ENCODE measurements at places on chromosomes 12 and 14.

DNA sequence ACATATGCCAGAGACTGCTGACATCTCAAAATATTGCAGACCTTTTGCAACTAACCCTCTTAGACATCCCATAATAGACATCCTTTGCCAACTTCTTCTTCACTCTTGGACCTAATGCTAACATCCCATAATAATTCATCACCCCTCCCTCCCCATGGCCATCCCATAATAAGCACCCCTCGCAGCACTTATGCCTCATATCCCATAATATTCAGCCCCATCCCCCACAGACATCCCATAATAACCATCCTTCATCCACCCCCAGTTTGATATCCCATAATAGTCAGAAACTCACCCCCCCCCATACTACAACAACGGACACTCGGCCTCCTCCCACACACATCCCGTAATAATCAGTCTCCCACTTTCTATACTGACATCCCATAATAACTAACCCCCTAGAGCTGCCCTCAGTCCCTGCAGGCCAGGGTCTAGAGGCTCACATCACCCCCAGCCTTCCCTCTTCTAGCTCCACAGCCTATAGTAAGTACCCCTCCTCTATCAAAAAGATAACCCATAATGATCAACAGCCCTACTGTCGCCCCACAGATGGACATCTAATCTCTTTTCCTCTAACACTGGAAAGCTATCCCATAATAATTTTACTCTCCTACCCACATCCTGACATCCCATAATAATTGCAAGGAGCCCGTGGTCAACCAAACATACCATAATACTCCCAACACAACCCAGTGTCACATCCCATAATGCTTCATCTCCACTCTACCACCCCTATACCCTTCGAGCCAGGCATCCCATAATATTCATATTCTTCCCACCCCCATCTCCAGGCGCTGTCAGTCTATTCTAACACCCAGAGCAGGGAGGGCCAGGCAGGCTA lies 792 bp upstream of the CHD4 start:
- no peak for DNase-seq

GRCh38 chr14:95507174-95507573 lies 9.3 kb downstream of the SYNE3 start:
- DNase-seq, result peak; percentile 88

- no peak for DNase-seq
Observed at GRCh38 chr12:132500142-132500855, 10.3 kb downstream of the FBRSL1 start.

GRCh38 chr14:55715889-55716288 lies 135.9 kb downstream of the KTN1 start:
- DNase-seq, result no peak

DNA sequence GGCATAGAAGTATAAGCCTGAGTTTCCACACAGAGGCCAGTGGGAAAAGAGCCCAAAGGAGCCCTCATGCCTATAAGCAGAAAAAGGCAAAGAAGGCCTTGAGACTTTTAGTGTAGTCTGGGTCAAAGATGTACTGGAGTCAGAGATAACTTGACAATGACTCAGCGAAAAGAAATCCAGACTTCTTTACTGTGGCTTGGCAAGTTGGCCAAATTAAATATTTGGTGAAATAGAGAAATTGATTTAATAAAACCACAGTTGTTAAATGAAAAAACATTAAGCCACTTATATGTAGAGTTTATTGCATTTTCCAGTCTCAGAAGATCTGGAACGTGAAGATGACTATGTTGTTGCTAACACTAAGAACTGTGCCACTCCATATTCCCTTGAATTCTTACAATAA lies 105.1 kb downstream of the TMTC3 start:
- DNase-seq, result no peak

GRCh38 chr12:54285150-54286041 lies 4.9 kb downstream of the HNRNPA1 start:
- no peak for DNase-seq

GRCh38 chr14:100804138-100804537 lies 21.8 kb upstream of the MEG3 start:
- no peak for DNase-seq

GRCh38 chr14:35632271-35632670 lies 98.3 kb downstream of the INSM2 start:
- no peak for DNase-seq

GRCh38 chr14:71115306-71115705 lies 208.0 kb downstream of the PCNX1 start:
- no peak for DNase-seq

- no peak for DNase-seq
Observed at GRCh38 chr14:50002926-50003212, 110.0 kb downstream of the ARF6 start.

- DNase-seq, result no peak
Observed at GRCh38 chr14:77007183-77007974, 21.1 kb downstream of the IRF2BPL start.

- no peak for DNase-seq
Observed at GRCh38 chr14:52079239-52079959, 10.5 kb upstream of the NID2 start.

GRCh38 chr12:26632756-26633155 lies 200.2 kb downstream of the ITPR2 start:
- DNase-seq, result no peak

DNA sequence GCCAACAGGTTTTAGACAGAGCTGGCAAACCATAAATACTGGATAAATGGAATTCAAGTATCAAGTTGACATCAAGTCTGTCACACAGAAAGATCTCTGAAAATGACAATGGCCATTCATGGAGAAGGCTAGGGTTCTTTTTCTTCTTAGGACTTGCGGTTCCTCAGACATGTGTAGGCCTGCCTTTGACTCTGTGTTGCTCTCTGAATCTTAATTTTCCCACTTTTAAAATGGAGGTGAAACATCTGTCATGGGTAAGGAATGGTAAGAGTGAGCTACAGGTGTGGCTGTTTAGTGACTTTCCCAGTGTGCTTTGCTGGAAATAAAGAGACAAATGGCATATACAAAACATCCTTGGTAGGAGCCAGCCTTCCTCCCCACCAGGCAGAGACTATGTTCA lies 79.2 kb downstream of the PTCSC3 start:
- DNase-seq, result no peak

DNA sequence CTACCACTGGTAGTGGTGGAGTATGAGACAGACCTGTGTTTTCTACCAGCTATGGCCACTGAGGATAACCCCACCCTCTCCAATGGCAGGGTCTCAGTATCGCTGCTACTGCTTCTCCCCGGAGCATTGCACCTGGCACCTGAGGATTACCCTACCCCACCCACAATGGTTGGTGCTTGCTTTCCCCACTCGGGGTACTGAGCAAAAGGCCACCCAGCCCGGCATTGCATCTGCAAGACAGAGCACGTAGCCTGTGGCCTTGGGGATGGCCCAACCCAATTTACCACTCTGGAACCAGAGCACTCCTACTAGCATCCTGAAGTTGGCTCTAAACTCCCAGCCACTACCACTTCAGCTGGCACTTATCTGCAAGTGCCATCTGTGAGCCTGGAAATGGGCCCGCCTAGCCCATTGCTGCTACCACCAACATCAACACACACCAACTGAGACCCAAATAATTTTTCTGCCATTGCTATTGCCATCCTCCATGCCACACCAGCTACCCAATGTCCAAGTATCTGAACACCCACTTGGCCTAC lies 145.7 kb downstream of the CNTN1 start:
- no peak for DNase-seq

- DNase-seq, result no peak
Observed at GRCh38 chr12:9388379-9388778, 180.2 kb upstream of the PZP start.

- no peak for DNase-seq
Observed at GRCh38 chr12:99709619-99710018, 62.1 kb downstream of the GARIN6 start.

GRCh38 chr12:116381744-116382685 lies 104.5 kb upstream of the MED13L start:
- no peak for DNase-seq

DNA sequence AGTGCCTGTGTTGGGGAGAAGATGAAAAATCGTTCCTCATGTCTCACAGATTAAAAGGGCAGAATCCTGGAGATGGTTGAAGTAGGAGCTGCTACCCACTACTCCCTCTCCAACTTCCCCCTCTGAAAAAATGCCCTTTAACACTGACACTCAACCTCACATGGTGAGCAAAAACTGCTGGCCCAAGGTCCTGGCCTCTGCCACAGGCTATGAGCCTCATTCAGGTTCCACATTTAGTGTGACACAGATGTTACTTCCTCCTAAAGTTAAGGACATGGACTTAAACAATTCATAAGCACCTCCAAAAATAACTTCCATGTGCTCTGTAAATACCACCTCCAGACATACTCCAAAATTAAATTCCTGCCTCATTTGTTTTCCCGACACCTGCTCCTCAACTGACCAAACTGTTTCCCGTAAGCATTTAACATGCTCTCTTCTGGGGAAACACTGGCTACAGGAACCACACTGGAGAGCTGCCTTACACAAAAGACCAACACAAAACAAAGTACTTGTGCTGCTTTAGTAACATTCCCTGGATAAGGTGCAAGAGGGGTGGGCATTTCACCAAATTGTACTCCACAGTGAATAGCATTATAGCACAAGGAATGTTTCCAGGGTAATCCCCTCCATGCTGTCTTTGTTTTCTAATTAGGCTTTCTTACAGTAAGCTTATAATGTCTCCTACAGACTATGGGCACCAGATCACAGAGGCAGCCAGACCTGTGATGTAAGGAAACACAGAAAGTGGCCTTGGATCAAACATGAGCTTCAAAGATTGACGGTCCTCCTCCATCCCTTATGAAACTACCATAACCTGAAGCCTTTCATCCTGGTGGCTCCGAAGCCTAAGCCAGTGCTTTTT lies 57.0 kb downstream of the PHLDA1 start:
- no peak for DNase-seq

- DNase-seq, result no peak
Observed at GRCh38 chr14:36452860-36453259, 67.2 kb downstream of the NKX2-1 start.

GRCh38 chr14:49915085-49915484 lies 22.2 kb downstream of the ARF6 start:
- no peak for DNase-seq

DNA sequence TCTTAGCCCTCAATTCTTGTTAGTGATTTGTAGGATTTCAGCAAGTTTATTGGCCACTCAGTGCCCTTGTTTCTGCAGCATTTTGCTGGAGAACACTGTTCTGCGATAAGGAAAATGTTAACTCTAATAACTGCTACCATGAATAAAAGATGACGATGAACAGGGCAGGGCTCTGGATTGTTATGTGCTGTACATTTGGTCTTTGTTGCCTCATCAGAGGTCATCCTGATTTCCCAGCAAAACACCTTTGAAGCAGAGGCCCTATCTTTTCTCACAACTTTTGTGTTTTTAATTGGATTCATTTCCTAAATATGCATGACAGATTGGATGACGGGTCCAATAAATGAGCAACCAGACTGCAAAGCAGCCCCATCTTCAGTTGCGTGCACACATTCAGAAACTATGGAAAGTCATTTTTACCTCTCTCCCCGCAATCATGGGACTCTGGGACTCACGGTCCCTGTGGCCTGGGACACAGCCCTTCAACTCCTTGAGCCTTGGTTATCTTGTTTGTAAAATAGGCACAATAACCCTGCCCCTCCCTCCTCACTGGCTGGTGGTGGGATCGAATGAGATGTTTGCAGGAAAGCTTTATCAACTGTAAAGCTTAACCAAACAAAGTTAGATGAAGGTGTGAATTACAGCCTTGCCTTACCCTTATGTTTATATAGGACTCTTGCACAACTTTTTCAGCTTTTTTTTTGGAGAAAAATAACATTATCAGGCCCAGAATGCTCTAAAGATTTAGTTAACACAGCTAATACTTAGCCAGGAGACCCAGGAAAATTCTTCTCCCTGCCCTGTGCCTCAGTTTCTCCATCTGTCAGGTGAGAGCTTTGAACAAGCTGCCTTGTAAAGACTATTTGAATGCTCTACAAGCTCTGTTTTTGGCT lies 45.4 kb downstream of the RPH3A start:
- DNase-seq, result no peak

- DNase-seq, result no peak
Observed at GRCh38 chr12:16349131-16349460, 1.7 kb downstream of the MGST1 start.

GRCh38 chr14:89479802-89480201 lies 62.8 kb upstream of the FOXN3 start:
- DNase-seq, result no peak

DNA sequence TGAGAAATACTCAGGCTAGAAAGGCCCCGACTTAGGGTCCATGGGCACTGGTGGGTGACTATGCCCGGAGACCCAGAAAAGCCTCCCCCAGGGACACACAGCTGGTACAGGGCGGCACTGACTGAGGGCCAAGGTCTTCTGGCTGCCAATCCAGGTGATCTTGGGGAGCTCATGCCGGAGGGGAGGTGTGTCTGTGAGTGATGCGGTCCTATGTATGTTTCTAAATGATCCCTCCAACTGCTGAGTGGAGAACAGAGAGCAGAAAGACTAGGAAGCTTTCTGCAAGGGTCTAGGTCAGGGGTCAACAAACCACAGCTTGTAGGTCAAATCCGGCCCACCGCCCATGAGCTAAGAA lies 391 bp downstream of the SERPINA4 start:
- peak; percentile 22 for DNase-seq

DNA sequence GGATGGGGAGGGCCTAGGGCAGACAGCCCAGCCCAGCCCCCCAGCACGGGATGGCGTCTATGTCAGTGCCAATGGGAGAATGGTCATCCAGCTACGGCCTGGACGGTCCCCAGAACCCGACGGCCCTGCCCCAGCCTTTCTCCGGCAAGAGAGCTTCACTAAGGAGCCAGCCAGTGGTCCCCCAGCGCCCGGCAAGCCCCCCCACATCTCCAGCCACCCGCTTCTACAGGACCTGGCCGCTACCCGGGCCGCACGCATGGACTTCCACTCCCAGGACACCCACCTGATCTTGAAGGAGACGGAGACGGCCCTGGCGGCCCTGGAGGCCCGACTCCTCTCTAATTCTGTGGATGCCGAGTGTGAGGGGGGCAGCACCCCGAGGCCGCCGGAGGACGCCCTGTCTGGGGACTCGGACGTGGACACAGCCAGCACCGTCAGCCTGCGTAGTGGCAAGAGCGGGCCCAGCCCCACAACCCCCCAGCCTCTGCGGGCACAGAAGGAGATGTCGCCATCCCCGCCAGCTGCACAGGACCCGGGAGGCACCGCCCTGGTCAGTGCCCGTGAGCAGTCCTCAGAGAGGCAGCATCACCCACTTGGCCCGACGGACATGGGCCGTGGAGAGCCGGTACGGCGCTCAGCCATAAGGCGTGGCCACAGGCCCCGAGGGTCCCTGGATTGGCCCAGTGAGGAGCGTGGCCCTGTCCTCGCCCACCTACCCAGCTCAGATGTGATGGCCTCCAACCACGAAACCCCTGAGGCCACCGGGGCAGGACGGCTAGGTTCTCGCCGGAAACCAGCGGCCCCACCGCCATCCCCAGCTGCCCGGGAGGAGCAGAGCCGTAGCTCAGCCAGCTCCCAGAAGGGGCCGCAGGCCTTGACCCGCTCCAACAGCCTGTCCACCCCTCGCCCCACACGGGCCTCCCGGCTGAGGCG lies 21.9 kb downstream of the CEP170B start:
- DNase-seq, result no peak

- no peak for DNase-seq
Observed at GRCh38 chr14:63633801-63634200, 7.9 kb downstream of the WDR89 start.

GRCh38 chr14:70130482-70130881 lies 58.3 kb downstream of the SLC8A3 start:
- DNase-seq, result no peak
